Esophagus mucosa (tissue), 1 donor: ENCODE measurements at places on chromosomes 13 and 19. TPM values are rescaled to one million over a fixed set of nuclear protein-coding genes. Genes with fewer than 3 reads are reported as not detected.

DNA sequence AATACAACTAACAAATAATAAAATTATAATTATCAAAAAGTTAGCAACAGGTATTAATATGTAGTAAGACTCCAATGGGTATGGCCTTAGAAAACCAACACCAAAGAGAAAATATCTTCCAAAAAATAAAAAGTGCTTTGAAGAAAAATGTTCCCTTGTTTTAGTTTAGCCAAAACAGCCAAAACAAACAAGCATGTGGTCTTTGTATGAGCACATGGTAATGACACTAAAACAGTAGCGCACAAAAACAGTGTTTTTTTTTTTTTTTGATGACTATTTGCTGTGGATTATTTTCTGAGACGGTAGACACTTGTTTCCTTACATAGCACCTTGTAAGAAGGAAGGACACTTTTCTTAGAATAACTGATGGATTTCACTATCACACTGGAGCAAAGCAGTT, 459.3 kb downstream of the ITGBL1 start:
- ATAC-seq, result no peak

- peak; percentile 28 for ATAC-seq
These were observed 157.5 kb upstream of the ZNF536 start for GRCh38 chr19:30214651-30215051.

The NOSIP gene
- total RNA-seq, result 38.6 TPM

The CYP2S1 gene
- 10.4 TPM for total RNA-seq

The CBARP gene
- total RNA-seq, result 2.0 TPM

The MBD3L2 gene
- not detected for total RNA-seq

GRCh38 chr13:99339736-99340397, 32.7 kb upstream of the GPR183 start:
- ATAC-seq, result peak; percentile 40

The PSG7 gene
- total RNA-seq, result not detected

- ATAC-seq, result peak; percentile 44
These were observed at the start of gene PTGER1 for GRCh38 chr19:14475251-14476073. Gene PTGER1, minus strand, starts transcription at chr19:14475354. Its CDS starts 1,034 bp downstream, at chr19:14474320.

DNA sequence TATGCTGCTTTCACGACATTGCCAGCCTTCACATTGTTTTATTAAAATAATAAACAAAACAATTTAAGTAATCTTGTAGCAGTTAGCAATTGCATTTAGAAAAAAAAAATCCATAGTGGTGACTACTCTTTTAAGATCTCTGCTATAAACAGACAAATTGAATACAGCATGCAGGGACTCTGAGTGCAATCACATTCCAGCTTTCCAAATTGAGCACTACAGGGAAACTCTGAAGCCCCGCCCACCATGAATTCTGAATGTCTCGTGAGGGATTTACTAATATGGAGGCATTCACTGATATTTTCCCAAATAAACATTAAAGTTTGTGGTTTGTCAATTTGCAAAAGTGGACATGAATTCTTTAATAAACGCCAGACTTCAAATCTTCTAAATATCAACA, 698.8 kb downstream of the LIG4 start:
- no peak for ATAC-seq

The ANKLE1 gene
- 0.04 TPM for total RNA-seq

DNA sequence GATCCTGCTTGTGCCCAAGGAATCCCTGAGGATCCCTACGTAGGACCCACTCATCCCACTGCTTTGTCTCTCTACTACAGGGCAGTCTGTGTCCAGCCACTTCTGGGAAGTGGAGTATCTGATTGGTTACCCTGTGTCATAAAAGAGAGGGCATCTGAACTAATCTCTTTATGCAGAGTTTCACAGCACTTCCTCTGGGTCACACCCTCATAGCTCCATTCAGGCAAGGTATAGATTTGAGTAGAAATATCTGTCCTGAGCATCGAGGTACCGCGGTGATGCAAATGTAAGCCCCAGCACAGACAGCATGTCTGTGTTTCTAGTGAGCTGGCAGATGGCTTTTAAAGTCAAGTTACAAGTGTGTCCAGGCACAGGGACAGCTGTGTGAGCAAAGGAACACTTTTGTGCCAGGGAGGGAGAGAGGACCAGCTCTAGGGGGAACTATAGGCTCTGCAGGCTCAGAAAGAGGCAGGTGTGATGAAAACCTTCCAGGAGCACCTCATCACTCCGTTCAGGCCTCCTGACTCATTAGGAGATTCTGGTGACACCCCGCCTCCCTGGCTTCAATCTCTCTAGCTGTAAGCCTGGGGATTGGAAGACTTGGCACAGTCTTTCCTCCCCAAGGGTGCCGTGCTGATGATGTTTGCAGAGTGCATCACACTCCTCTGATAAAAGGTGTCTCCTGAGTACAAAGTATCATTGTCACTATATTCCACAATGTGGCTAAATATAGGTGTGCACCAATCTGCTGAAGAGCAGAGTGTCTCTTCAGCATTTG, 84.3 kb upstream of the UBL3 start:
- peak; percentile 49 for ATAC-seq

GRCh38 chr13:40876020-40876738, 86.8 kb downstream of the SLC25A15 start:
- ATAC-seq, result peak; percentile 69

DNA sequence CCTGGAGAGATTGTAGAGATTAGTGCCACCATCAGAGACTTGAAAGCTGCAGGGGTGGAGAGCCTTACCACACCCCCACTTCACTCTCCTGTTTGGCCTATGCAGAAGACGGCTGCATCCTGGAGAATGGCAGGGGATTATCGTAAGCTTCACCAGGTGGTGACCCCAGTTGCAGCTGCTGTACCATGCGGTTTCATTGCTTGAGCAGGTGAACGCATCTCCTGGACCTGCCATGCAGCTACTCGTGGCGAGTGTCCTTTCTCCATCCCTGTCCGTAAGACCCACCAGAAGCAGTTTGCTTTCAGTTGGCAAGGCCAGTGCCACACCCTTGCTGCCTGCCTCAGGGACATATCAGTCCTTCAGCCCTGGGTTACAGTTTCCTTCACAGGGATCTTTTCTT, 21.2 kb downstream of the PPP5C start:
- no peak for ATAC-seq

- no peak for ATAC-seq
These were observed 210.8 kb upstream of the STARD13 start for GRCh38 chr13:33496336-33496735.

DNA sequence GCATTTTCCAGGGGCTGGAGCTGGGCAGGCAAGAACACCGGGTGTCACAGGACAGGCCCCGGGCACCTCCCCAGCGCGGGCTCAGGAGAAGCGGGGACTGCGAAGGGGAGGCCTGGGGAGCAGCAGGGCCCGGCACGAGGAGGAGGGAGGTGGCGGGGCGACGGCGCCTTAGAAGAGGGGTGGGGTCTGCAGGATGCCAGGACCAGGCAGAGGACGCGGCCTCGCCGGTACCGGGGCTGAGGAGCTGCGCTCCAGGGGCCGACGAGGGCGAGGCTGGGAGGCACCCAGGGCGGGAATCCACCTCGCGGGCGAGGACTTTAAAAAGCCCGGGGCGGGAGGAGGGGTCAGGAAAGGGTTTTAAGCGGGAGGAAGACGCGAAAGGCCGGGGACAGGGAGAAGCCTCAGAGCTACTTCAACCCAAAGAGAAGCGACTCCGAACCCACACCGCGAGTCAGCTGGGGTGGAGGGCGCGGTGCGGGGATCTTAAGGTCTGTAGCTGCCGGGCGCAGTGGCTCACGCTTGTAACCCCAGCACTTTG, 665 bp downstream of the ZNF347 start:
- ATAC-seq, result peak; percentile 26

DNA sequence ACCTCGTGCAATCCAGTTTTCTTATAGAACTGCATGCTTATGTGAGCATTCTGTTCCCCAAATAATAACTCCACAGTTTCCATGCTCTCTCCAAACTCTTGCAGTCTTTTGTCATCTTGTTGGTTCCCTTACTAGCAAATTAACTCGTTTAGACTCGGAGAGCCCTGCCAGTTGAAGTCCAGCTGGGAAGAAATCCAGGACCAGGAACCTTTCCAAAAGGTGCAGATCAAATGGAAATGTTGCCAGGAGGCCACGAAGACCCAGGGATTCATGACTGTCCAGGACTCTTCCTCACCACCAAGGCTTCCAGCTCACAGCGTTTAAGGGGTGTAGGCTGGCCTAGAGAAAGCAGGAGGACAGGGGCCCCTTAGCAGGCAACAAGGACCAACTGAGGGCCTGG, 2.1 kb upstream of the TDRD12 start:
- ATAC-seq, result no peak

DNA sequence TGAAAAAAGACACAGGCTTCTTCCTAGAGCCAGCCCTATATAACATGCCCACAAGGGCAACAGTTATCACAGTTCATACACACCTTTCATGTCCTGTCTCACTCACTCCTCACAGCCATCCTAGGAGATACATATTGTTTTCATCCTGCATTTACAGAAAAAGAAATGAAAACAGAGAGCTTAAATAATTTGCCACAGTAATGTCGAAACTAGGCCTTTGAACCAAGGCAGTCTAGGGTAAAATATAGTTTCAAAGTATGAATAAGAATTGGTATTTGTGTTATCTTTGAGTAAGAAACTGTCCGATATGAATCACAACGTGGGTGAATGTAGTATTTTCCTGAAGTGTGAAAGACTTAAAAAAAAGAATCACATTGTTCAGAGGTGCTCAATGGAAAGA, 26.8 kb downstream of the CLDN10 start:
- no peak for ATAC-seq

DNA sequence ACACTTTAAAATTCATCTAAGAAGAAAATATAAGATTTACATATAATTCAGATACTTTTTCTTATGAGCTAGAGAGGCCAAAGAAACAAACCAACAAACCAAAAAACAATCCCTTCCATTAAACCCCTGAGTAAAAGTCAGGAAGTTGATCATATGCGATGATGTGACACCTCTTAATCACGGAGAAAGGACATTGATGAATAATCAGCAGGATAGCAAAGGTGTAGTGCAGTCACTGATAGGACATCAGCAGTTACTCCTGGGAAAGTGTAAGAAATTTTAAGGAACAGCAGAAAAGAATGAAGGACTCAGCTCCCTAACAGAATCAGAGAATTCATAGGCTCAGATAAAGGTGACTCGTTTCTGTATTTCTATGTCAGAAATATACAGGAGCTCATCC, 202.4 kb upstream of the EDNRB start:
- ATAC-seq, result no peak

GRCh38 chr19:17170538-17171297, 44.4 kb upstream of the USE1 start:
- ATAC-seq, result no peak

GRCh38 chr13:72113076-72113475, 246.1 kb upstream of the DACH1 start:
- ATAC-seq, result no peak

- ATAC-seq, result no peak
These were observed 131.8 kb upstream of the VSTM2B start for GRCh38 chr19:29393915-29394460.

The KLK2 gene
- total RNA-seq, result not detected

DNA sequence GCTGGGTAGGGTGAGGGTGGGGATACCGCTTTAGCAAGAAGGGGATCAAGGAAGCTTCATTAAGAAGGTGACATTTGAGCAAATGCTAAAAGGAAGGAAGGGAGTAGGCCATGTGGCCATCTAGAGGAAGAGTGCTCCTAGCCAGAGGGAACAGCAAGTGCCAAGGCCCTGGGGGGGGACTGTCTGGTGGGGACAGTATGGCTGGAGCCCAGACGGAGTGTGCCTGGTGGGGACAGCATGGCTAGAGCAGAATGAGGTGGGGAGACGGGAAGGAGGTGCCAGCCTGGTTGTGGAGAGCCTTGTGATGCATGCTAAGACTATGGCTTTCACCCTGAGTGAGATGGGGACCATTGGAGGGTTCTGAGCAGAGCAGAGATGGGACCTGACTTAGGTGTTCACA, 2.1 kb upstream of the TGFB1 start:
- no peak for ATAC-seq

- peak; percentile 23 for ATAC-seq
These were observed 29.1 kb upstream of the POP4 start for GRCh38 chr19:29576761-29577648.

The WDR62 gene
- 2.4 TPM for total RNA-seq

DNA sequence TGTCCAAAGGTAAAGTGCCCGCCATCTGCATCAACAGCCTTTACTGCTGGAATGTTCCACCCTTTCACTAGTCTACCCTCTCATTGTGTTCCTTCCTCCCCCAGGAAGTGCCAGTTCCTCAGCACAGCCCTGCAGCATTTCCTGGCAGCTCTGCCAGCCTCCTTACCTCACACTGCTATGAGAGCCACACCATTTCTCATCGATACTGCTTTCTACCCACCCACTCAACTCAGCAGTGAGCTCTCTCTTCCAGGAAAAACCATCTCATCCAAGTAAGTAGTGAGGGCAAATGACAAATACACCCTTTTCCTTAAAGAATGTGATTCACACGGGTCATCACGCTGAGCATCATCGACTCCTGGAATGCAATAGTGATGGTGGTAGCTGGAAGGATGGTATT, 19.8 kb downstream of the UQCRFS1 start:
- ATAC-seq, result no peak

- no peak for ATAC-seq
These were observed 773.4 kb upstream of the SLITRK1 start for GRCh38 chr13:84655677-84656076.

DNA sequence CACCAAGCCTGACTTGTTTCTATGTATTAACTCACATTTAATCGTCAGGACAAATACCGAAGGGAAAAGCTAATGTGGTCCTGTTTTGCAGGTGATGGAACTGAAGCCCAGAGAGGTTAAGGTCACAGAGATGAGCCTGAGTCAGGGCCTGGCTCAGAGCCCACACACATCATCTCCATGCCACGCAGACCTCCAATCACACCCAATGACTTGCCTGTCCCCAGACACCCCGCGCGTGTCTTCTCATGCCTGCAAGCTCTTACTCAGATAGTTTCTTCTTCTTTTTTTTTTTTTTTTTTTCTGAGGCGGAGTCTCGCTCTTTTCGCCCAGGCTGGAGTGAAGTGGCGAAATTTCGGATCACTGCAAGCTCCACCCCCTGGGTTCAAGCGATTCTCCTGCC, 16.4 kb downstream of the SIX5 start:
- ATAC-seq, result peak; percentile 93

- no peak for ATAC-seq
These were observed 73.5 kb downstream of the CAB39L start for GRCh38 chr13:49370371-49370770.

The DOCK6 gene
- 49.1 TPM for total RNA-seq

The ZNF229 gene
- total RNA-seq, result 1.1 TPM

- ATAC-seq, result peak; percentile 16
These were observed 11.5 kb upstream of the CAPNS1 start for GRCh38 chr19:36128392-36128736.

GRCh38 chr13:102361113-102361512, 40.7 kb downstream of the FGF14 start:
- no peak for ATAC-seq

- ATAC-seq, result no peak
These were observed 56.2 kb downstream of the ARHGAP35 start for GRCh38 chr19:46917002-46917401.

The CNMD gene
- not detected for total RNA-seq

GRCh38 chr19:15584095-15584494, 30.9 kb upstream of the CYP4F8 start:
- ATAC-seq, result no peak
